ENCODE measurements at places on chromosomes 13 and 19. TPM values are rescaled to one million over a fixed set of nuclear protein-coding genes. Genes with fewer than 3 reads are reported as not detected.

The RINL gene
- polyA plus RNA-seq: 7.4 TPM

DNA sequence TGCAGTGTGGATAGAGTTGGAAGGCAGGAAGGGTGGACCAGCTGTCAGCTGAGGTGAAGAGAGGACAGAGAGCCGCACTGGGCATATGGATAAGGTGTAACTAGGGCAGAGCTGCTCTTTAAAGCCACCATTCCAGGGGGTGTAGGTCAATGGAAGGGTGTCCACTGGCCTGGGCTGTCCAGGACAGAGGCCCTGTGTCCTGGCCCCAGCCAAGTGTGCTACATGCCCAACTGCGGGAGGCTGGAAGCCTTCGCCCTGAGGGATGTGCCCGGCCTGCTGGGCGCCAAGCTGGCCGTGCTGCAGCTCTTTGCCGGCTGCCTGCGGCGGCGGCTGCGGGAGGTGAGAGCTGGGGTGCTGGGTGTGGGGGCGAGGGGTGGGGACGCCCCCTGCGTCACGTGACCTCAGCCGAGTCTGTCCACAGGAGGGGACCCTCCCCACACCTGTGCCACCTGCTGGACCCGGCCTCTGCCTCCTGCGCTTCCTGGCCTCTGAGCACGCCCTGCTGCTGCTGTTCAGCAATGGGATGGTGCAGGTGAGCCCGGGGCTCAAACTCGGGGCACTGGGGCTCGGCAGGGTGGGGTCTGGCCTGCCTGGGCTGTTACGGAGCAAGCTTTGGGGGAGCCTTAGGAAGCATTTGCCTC is 9.8 kb downstream of the PLK5 start:
- no peak for DNase-seq

GRCh38 chr19:36051236-36051635 is 2.8 kb downstream of the THAP8 start:
- DNase-seq: no peak

GRCh38 chr13:98322091-98322718 is 145.1 kb upstream of the RNF113B start:
- no peak for DNase-seq

DNA sequence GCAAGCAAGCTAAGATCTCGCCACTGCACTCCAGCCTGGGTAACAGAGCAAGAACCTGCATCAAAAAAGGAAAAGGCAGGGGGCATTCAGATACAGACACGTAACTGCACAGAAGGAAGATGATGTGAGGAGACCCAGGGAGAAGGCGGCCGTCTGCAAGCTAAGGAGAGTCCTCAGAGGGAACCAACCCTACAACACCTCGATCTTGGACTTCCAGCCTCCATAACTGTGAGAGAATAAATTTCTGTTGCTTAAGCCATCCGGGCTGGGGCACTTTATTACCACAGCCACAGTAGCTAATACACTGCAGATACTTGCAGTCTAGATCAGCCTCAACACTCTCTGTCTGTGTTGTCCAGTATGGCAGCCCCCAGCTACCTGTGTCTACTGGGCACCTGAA is 7.9 kb downstream of the TICAM1 start:
- no peak for DNase-seq

GRCh38 chr13:43546251-43546650 is 240.5 kb downstream of the ENOX1 start:
- DNase-seq: no peak

DNA sequence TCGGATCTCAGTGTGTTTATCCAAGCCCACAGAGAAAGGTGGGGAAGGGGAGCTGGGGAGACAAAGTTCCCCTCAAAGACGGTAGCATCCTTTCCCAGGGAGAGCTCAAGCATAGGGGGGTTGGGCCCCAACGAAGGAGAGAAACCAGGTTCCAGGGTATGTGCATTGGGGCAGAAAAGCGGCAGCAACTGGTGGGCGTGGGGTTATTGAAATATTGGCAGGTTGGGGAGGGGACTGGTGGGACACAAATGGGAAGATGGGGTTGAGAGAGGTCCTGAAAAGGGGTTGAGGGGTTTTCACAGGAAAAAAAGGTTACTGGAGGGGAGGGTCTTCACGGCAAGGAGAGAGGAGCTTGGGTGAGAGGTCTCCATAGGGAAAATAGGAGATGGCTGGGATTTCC is 1.0 kb downstream of the ASF1B start:
- DNase-seq: no peak

- DNase-seq: no peak
These were observed 750 bp downstream of the RAB20 start for GRCh38 chr13:110560601-110561343.
